ENCODE measurements at places on chromosomes 1 and 21.

GRCh38 chr1:109659997-109660690 lies 4.2 kb downstream of the GSTM4 start:
- no peak for DNase-seq

- no peak for DNase-seq
These were observed 25.4 kb upstream of the TENT5B start for GRCh38 chr1:27038020-27038419.

GRCh38 chr1:184990204-184990603 lies 15.9 kb upstream of the NIBAN1 start:
- no peak for DNase-seq

DNA sequence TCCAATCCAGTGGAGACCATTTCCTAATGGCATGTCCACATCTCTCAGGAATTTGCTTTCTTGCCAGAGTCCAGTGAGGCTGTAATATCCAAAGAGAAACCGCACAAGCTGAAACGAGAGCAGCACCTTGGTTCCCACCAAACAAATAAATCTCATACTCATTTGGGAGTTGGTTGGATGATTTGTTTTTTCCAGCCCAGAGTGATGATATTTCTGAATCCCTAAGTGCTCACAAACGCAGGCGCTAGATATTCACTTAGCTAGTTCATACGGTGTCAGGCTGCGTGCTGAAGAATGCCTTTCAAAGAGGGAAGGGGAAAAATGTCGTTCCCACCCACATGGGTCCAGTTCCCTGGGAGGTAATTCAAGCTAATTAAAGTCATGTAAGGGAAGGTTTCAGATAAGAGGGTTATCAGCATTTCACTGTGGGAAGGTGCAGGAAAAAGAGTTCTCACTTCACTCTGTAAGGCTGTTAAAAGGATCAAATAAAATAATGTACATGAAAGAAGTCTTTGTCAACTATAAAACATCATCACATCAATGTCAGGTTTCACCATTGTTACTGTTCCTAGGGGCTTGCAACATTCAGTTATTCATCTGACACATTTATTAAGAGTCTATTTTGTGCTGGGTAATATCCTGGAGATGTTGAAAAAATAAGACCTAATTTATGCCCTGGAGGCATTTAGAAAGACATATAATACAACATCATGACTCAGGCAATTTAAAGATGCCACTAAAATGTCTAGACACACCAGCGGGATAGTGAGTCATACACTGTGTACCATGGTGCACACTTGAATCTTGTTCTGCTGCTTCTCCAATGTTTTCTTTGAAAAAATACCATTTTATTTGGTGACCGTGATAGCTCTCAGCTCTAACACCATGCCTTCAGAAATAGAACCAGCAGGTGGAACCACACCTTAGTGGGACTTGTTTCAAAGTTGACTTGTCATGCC lies 19.3 kb downstream of the DPT start:
- DNase-seq: peak; percentile 42

GRCh38 chr1:36884029-36884701 lies 150.2 kb downstream of the GRIK3 start:
- no peak for DNase-seq

GRCh38 chr21:44296103-44296519 lies 3.7 kb upstream of the PFKL start:
- DNase-seq: no peak

DNA sequence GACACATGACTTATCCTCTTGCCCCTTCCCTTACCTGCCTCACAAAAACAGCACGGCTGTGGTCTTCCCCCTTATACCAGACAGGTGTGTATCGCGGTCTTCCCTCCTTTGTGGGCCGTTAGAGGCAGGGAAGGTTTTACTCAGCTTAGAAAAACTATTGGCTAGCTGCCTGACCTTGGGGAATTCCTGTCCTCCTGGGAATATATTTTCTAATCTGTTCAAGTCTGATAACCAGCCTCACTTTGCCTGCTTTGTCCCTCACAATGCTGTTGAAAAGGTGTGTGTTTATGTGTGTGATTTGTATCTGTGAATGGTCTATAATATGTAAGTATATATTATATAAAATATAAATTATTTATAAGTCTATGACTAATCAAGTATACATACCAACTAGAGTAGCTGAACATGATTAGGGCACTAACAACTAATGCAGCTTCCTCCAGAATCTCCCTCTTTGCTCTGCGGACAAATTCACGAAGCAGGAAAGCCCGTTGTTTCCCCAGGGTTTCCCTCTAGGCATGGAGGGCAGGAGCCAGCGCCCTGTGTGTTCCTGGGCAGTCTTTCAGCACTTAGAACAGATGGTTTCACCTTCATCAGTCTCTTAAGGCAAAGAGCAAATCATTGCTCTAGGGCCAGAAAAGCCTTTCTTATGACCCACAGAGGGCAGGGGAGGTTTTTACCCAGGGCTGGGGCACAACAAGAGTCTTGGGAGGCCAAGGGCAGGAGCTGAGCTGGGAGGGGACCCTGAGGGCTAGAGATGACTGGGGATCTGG lies 25.6 kb downstream of the SLC26A9 start:
- no peak for DNase-seq

GRCh38 chr1:193285641-193286040 lies 99.2 kb upstream of the B3GALT2 start:
- no peak for DNase-seq

DNA sequence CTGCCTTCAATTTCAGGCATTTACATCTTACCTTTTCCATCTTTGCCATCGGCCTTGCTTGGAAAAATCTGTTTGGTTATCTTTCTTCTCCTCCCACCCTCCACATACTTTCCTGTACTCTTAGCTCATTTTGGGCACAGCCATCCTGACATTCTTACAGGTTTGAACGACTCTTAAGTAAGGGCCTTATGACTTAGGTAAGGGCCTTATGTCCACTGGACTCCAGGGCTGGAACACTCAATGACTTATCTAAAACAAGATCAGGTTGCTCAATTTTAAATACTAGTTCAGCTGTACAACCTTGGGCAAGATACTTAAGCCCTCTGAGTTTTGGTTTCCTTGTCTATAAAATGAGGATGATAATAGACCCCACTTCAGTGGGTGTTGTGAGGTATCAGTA lies 40.9 kb downstream of the C1orf21 start:
- no peak for DNase-seq

GRCh38 chr1:156551869-156552268 lies 20.5 kb downstream of the IQGAP3 start:
- DNase-seq: no peak

DNA sequence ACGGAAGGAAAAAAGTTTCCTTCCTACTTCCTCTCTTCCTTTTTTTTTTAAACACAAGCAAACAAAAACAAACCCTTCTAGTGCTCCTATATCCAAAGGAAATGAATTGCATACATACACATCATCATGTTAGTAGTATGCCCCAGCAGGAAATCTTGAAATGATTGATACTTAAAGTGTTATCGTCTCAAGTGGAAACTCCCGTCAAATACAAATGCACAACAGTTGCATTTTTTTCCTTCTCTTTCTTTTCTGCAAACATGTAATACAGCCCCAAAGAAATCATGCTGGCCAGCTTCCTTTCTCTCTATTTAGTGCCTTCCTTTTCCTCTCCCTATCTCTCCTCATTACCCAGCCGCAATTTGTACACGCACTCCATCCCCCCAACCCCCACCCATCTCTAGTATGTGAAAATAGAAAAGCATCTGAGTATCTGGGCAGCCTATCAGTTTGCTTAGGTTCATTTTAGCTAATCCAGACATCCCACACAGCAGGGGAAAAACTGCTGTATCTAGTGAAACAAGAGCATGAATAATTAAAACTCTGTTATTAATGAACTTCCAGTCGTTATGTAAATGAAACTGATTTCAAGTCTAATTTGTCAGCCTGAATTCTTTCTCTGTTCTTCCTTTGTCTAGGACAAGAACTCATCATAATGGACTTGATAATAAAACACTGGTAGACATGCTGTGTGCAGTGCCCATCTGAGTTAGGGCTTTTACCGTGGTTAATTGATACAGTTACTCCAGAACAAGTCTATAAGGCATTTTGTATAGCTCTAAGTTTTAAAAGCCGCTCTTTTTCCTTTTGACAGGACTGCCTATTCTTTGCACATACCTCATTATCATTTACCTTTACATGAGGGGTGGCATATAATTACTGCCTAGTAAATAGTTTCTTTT lies 336.5 kb upstream of the ADGRL2 start:
- DNase-seq: no peak

DNA sequence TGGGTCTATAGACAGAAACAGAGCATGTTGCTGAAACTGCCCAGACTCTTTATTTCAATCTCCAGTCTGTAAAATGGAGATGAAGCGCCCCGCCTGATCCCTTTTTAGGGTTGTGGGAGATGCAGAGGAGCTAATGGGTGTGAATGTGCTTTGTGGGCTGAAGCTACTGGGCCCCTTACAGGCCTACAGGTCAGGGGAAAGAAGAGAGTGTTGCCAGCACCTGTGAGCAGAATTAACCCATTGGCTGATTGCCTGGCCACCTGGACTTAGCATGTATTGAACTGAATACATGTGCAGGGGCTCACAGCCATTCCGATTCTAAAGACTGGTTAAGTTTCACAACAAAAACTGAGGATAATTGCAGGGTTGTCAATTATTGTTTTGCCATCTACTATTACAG lies 13.9 kb upstream of the ATF3 start:
- no peak for DNase-seq

DNA sequence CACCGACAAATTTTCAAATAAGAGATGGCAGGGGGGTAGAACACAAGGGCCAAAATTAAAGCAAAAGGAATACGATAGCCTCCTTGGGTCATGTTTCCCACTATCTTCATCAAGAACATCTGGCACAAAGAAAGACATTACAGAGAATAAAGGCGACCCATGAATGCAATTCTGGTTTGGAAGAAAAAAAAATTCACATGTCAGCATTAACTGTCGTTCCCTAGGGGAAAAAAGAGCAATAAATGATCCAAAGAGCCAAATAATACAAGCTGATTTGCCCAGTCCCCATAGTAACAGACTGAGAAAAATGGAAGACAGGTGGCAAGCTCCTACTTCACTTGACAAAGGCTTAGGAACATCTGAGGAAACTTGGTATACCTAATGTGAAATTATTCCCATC lies 4.5 kb downstream of the STIL start:
- no peak for DNase-seq

GRCh38 chr1:65948609-65949229 lies 156.0 kb downstream of the PDE4B start:
- DNase-seq: no peak

- DNase-seq: no peak
These were observed 5.9 kb upstream of the VPS45 start for GRCh38 chr1:150061632-150062101.

DNA sequence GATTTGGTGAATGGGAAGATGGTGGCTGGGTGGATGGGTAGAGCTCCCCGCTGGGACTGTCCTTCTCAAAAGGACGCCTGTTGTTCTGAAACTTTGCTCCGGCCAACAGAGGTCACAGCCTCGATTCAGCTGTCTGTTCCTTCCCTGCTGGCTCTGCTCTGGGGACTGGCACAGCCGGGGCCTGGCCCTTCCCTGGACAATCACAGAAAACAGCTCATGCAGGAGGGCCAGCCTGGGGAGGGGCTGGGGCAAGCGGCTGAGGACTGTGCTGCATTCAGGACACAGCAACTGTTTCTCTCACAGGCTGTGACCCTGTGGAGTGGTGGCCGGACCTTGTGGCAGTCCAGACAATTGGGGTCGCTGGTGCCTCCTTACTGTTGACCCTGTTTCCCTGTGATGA lies 110.7 kb upstream of the TMEM51 start:
- DNase-seq: no peak

DNA sequence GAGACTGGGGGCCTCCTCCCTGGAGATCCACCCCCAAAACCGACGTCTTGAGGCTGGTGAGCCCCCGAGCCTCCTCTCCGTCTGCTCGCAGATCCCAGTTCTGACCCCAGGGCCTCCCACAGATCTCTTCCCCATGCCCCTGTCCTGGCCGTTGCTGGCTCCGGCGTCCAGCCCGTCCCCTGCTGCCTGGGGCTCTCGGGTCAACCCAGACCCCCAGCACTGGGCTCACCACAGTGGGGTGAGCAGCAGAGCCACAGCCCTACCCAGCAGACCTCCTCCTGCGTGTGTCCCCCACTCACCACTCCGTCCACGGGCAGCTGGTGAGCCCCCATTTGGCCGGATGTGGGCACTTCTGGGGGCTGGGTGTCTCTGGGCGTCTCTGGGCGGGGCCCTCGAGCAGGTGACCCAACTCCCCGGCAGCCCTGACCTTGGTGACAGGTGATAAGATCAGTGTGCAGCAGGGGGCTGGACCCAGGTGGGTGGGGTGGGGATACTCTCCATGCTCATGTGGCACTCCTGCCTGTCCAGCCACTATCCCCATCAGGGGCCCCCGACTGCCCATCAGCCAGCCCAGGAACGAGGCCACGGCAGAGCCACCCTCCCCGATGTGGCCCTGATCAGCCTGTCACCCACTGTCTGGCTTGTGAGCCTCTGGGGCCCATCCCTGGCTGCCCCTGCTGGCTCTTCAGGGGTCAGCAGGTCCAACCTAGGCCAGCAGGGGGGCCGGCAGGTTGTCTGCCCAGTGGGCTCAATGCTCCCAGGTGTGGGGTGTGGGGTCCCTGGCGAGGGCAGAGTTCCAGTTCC lies 709 bp downstream of the TNFRSF14 start:
- DNase-seq: no peak

- no peak for DNase-seq
These were observed 60.4 kb downstream of the KCNN3 start for GRCh38 chr1:154809436-154810413.

DNA sequence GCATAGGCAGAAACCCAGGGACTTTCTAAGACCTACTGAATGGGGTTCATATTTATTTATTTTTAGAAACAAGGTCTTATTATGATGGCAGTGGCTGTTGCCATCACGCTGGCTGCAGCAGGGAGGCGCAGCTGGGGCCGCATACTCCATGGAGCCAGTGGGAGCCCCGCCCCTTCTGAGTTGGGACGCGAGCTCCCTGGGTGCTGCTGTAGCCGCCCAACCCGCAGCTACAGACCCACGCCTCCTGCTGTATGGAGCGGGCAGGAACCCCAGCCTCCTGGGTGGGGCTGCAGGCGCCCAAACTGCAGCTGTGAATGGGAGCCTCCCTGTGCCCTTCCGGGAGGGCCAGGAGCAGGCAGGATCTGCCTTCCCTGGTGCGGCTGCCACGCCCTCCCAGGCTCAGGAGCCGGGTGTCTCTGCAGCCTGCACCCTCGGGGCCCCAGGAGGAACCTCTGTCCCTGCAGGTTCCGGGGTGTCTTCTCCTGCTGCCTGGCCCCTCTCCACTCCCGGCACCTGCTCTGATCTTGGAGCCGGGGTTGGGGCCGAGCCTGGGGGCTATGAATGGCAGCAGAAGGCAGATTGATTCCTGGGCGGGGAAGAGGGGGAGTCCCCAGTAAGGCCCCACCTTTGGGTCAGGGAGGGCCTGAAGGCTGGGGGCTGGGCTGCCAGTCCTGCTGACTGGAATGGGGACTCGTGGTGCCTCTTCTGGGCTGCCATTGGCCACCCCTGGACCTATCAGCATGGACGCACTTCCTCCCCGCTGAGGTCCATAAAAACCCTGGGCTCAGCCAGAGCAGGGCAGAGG lies 66.5 kb upstream of the LRRN2 start:
- no peak for DNase-seq

Measured in hindlimb muscle (tissue), 1 donor.